Nucleus accumbens (tissue), 56 donors: ENCODE measurements at places on chromosomes 3 and 15.

GRCh38 chr3:54988302-54988837 is 60.5 kb upstream of the LRTM1 start:
- no peak for DNase-seq

DNA sequence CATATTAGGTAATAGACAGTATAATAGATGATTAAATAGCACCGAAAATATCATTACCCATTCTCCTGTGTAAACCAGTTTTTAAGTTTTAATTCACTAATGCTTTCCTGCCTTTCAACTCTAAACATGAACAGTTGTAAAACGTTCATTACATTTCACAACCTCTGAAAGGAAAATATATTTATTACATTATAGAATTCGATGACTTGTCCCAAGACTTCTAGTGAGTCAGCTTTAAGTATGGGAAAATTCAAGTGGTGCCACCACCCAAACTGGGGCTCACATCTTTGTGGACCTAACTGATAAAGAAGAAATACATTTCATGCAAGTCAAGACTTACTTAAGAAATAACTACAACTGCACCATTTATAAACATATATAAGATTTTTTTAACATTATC is 2.0 kb downstream of the TRIM59 start:
- no peak for DNase-seq

DNA sequence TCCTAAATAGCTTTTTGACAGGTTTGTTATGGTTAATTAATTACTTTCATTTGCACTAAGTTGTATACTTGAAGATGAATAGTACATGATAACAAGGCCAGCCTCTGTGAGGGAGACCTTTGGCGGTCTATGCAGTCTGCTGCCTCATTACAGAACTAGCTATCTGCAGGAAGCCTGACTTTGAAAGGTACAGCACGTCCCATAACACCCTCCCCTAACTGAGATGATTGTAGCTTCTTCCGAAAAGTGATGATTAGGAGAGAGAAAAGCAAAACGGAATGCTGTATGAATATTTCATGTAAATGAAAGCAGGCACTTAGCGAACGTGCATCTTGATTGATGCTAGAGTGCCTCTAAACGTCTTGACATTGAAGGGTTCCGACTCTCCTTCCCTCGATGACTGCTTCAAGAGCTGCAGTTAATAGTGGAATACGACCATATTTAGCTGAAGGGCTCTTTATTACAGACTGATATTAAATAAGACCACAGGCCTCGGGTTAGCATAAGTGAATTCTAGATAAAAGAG is 116.2 kb upstream of the TMCO5A start:
- no peak for DNase-seq

DNA sequence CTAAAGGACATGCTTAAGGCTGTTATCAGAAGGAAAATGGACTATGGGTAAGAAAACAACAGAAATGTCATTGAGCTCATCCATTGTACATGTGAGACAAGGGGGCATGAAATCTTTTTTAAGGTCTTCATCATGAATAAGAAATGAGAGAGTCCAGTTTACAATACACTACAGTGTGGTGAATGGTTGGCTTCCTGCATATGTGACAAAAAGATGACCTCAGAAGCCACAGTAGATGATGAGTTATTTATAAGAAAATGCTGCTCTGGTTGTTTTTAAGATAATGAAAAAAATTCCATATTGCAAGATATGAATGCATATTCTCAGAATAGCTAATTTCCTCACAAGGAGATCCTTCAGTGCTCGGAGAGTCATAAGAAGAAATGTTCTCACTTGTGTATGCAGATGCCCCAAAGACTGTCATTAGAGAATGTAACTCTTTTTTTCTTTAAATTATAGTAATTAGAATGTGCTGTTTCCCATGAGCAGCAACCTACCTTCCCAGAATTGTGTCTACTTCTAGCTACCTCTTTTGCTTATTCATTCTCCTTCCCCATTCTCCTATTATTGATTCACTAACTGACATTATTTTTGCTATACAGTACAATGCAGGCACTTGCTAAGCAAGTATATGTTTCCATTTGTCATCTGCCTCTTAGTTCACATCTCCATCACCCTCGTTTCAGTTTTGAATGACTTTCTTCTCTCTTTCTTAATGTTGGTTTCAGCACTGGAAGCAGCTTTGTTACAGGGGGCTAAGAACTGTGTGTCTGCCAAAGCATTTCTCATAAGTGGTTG is 152.0 kb upstream of the PEX5L start:
- DNase-seq: no peak

GRCh38 chr3:161254861-161255260 is 33.8 kb downstream of the NMD3 start:
- no peak for DNase-seq

GRCh38 chr3:42027571-42027970 is 63.6 kb upstream of the TRAK1 start:
- DNase-seq: no peak

- no peak for DNase-seq
Observed at GRCh38 chr3:72181251-72181650, 396.3 kb upstream of the PROK2 start.

- DNase-seq: peak; percentile 19
Observed at GRCh38 chr3:197750858-197751737, 1.4 kb downstream of the FYTTD1 start.
